ENCODE measurements at places on chromosomes 11 and 22. TPM values are rescaled to one million over a fixed set of nuclear protein-coding genes. Genes with fewer than 3 reads are reported as not detected.
A peak's percentile ranks its signal among the peaks of the same experiment; 100 is the strongest.

Gene HTR3B
- total RNA-seq: not detected

Gene HSPB2
- not detected for total RNA-seq

DNA sequence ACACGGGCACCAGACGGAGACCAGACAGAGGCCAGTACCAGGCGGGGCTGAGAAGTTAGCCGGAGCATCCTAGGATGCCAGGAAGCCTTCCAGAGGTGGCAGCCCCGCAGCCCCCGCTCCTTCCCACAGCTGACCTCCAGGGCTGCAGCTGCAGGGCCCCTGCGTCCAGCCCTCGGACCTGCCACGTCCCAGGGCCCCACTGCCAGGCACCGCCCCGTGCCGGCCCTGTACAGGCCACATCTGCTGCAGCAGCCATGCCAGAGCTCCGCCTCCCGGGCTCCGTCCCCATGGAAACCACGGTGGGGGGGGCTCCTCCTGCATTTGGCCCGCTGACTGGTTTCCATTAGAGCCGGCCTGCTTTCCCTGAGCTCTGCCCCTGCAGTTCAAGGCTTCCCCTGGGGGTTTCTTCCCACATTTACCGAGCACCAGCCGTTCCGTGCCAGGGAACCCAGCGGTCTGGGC, 62.5 kb upstream of the PPARA start:
- peaks cover 8% of the 10 kb centered on the region for H3K36me3 ChIP-seq
- H3K4me1 ChIP-seq: peaks cover 95% of the 10 kb centered on the region
- peak overlapping the region; percentile 90 for H3K4me3 ChIP-seq
- H3K27me3 ChIP-seq: no peaks in the 10 kb centered on the region

GRCh38 chr11:1406571-1407485, 17.1 kb downstream of the BRSK2 start:
- no peaks in the 10 kb centered on the region for H3K27me3 ChIP-seq
- peaks cover 13% of the 10 kb centered on the region for H3K4me1 ChIP-seq
- H3K27ac ChIP-seq: no peak overlapping the region
- H3K4me3 ChIP-seq: no peak overlapping the region
- DNase-seq: no peak
- no peaks in the 10 kb centered on the region for H3K36me3 ChIP-seq

Gene RASSF7
- total RNA-seq: 81.8 TPM

DNA sequence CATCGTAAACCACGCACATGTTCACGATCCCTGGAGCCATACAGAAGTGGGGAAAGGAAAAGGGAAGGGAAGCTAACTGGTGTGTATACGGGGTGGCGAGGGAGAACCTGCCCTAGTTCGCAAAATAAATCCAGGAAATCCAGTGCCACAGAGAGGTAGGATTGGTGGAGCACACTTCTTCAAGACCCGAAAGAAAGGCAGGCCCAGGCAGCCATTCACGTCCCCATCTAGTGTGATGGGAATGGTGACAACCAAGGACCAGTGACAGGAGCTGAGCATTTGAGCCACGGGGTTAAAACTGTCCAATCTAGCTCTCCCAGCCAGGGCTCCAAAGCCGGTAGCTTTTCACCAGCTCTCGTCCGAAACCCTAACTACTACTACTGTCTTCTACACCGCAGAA, 53.7 kb downstream of the IGSF9B start:
- H3K4me3 ChIP-seq: no peak overlapping the region
- no peaks in the 10 kb centered on the region for H3K36me3 ChIP-seq
- DNase-seq: no peak
- H3K27ac ChIP-seq: no peak overlapping the region
- H3K4me1 ChIP-seq: no peaks in the 10 kb centered on the region
- H3K27me3 ChIP-seq: no peaks in the 10 kb centered on the region

- no peaks in the 10 kb centered on the region for H3K4me1 ChIP-seq
- H3K4me3 ChIP-seq: no peak overlapping the region
- peaks cover 6% of the 10 kb centered on the region for H3K27me3 ChIP-seq
- DNase-seq: no peak
- no peak overlapping the region for H3K27ac ChIP-seq
Measured at GRCh38 chr11:107272561-107272960, 185.1 kb downstream of the CWF19L2 start.

DNA sequence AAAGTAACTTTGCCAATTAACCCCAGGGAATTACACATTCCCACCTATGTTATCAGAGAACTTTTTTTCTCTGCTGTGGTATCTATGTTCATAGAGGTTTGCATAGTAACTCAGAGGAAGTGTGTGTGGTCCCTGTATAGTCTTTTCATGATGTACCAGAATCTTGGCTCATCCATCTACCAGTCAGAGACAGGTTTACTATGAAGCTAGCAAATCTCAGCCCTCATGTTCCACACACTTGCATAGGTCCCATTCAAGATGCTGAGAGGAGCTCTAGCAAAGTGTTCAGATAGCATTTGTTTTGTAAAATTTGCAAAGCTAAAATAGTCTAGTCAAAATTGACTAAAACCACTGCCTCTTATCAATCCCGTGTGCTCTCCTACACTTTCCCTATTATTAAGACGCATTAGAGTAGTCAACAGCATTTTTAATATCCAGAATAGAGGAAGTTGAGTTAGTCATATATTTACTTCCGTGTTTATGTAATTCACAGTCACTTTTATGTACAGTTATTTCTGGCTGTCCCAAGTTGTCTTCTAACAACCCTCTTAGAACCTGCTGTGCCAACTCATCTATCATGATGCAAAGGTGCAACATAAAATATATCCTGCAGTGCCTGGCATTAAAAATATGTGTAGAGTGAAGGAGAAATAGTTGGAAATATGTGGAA, 184.2 kb downstream of the FAM76B start:
- H3K36me3 ChIP-seq: no peaks in the 10 kb centered on the region
- 0 out of 2 replicates have a peak, but pooled peaks cover 3% of the 10 kb centered on the region for H3K27me3 ChIP-seq
- no peak overlapping the region for H3K27ac ChIP-seq
- no peak overlapping the region for H3K4me3 ChIP-seq
- DNase-seq: no peak

DNA sequence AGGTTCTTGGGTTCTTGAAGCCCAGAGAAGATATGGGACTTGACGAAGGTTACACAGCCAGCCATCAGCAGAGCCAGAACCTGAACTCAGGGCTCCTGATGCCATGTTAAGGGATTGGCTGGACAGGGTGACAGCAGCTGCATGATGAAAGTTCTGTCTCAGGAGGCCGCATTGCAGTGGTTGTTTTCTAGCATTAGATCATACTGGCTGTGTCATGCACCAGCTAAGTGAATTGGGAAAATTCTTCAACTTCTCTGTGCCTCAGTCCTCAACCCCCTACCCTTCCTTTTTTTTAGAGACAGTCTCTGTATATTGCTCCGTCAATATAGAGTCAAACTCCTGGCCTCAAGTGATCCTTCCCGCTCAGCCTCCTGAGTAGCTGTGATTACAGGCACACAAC, 5.4 kb upstream of the LTBP3 start:
- no peaks in the 10 kb centered on the region for H3K36me3 ChIP-seq
- no peak for DNase-seq
- no peak overlapping the region for H3K27ac ChIP-seq
- H3K27me3 ChIP-seq: no peaks in the 10 kb centered on the region

Gene VSIG2
- total RNA-seq: not detected

Gene CCDC116
- total RNA-seq: not detected

GRCh38 chr11:15613251-15613650, 498.5 kb downstream of the INSC start:
- H3K36me3 ChIP-seq: no peaks in the 10 kb centered on the region
- no peak overlapping the region for H3K27ac ChIP-seq
- no peak overlapping the region for H3K4me3 ChIP-seq
- H3K4me1 ChIP-seq: no peaks in the 10 kb centered on the region
- H3K27me3 ChIP-seq: no peaks in the 10 kb centered on the region
- DNase-seq: no peak

Gene ELMOD1
- total RNA-seq: 2.1 TPM

- no peak overlapping the region for H3K4me3 ChIP-seq
- H3K36me3 ChIP-seq: no peaks in the 10 kb centered on the region
- no peak overlapping the region for H3K27ac ChIP-seq
Measured at GRCh38 chr11:20249378-20249777, 89.1 kb upstream of the DBX1 start.

DNA sequence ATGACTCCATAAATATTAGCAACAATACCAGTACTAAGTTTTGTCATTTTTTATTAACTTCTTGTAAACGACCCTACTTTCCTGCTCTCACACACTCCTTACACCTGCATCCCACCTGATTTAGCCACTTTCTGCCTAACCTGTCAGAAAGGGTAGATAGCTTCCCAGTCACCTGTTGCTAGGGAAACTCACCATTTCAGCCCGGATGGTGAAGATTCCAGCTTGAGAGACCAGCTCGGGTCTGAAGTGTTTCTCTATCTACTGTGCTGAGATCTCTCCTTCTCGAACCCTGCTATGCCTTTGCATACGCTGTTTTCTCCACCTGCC, at the start of gene PARVG:
TSS of gene PARVG (plus strand) at position 220 of the 327 bp plus-strand sequence. CDS start 2,405 bp downstream, outside the sequence.
- no peaks in the 10 kb centered on the region for H3K36me3 ChIP-seq
- no peak within 1 kb of the TSS for H3K4me3 ChIP-seq
- no peaks in the 10 kb centered on the region for H3K4me1 ChIP-seq
- no peak for DNase-seq

GRCh38 chr11:8013833-8014232, 26.7 kb downstream of the EIF3F start:
- H3K4me1 ChIP-seq: no peaks in the 10 kb centered on the region
- H3K4me3 ChIP-seq: no peak overlapping the region
- H3K36me3 ChIP-seq: no peaks in the 10 kb centered on the region

Gene RIMBP3C
- total RNA-seq: 0.90 TPM

DNA sequence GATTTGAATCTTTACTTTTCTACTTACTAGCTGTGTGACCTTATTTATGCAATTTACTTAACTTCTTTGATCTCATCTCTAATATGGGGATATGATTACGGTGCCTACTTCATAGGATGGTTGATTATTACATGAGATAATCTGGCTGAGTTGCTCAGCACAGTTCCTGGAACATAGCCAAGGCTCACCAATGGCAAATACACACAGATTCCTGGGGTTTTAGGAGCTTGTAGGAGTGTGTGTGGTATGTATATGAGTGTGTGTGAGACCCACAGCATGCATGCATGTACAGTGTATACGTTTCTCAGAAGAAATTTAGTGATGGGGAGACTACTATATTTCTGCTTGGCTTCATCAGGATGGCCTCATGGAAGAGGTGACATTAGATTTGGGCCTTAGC, 256.9 kb downstream of the KIRREL3 start:
- no peak for DNase-seq
- H3K4me3 ChIP-seq: no peak overlapping the region
- H3K27me3 ChIP-seq: peaks cover 13% of the 10 kb centered on the region
- H3K27ac ChIP-seq: no peak overlapping the region

GRCh38 chr22:36927671-36928070, 14.2 kb downstream of the CSF2RB start:
- no peak overlapping the region for H3K27ac ChIP-seq
- DNase-seq: no peak
- no peaks in the 10 kb centered on the region for H3K27me3 ChIP-seq
- H3K4me1 ChIP-seq: no peaks in the 10 kb centered on the region

GRCh38 chr11:579830-580601, 3.7 kb downstream of the PHRF1 start:
- no peaks in the 10 kb centered on the region for H3K27me3 ChIP-seq
- DNase-seq: no peak
- H3K36me3 ChIP-seq: peaks cover 8% of the 10 kb centered on the region
- H3K27ac ChIP-seq: no peak overlapping the region

DNA sequence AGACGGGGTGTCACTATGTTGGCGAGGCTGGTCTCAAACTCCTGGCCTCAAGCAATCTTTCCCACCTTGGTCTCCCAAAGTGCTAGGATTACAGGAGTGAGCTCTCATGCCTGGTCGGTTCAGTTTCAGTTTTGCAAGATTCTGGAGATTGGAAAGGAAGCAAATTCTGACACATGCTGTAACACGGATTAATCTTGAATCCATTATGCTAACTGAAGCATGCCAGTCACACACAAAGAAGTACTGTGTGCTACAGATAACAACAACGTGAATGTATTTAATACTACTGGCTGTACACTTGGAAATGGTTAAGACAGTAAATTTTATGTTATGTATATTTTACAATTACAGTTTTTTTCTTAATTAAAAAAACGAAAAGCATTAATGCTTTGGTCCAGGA, 107.6 kb downstream of the MED15 start:
- no peaks in the 10 kb centered on the region for H3K27me3 ChIP-seq
- no peak overlapping the region for H3K27ac ChIP-seq
- H3K4me1 ChIP-seq: no peaks in the 10 kb centered on the region
